ENCODE measurements at places on chromosomes 6 and 20. TPM values are rescaled to one million over a fixed set of nuclear protein-coding genes. Genes with fewer than 3 reads are reported as not detected.

DNA sequence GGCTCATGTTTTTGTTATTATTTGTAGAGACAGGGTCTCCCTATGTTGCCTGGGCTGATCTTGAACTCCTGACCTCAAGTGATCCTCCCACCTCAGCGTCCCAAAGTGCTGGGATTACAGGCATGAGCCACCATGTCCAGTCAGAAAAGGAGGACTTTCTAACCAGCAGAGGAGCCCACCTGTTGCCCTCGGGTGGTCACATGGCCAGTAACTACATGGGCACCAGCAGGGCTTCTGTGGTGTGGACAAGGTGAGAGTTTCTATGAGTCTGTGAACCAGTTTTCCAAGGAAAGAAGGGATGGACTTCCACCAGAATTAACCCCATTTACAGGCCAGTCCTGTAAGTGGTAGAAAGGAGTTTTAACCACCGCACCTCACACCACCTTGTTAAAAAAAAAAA, 125.4 kb downstream of the RIN2 start:
- DNase-seq: no peak

- DNase-seq: no peak
Observed at GRCh38 chr20:51385646-51386530, 156.6 kb downstream of the NFATC2 start.

DNA sequence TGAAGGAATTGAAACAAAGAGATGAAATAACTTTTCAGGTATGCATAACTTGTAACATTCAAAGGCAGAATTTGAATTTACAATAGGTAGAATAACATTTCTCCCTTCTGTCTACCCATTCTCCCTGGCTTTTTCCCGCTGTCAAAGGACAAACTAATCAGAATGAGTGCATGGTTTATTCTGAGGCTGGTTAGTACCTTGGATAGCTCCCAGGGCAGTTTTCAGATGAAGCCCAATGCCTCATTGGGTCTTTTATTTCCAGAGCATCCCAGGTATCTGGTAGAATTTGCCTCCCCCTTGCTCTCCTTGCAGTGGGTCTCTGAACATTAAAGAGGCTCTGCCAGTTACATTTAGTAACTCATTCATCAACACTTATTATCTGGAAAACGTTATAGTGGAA, 665.5 kb downstream of the BCKDHB start:
- no peak for DNase-seq

DNA sequence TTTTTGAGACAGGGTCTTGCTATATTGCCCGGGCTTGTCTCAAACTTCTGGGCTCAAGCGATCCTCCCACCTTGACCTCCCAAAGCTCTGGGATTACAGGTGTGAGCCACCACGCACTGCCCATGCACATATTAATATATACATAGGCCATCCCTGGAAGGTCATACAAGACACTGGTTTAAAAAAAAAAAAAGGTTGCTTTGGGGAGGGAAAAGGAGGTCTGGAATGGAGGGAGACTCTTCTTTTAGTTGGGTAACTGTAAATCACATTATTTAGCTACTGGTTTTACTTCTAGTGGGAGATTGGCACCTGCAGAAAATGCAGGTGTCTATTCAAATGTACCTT, 4.1 kb upstream of the SNAI1 start:
- DNase-seq: no peak

- no peak for DNase-seq
Observed at GRCh38 chr6:111423055-111423633, 59.9 kb downstream of the REV3L start.

GRCh38 chr20:47989957-47990356, 204.7 kb upstream of the SULF2 start:
- no peak for DNase-seq

BPI gene
- not detected for polyA plus RNA-seq

CD2AP gene
- 8.0 TPM for polyA plus RNA-seq

TSHZ2 gene
- 0.94 TPM for polyA plus RNA-seq

RNF114 gene
- polyA plus RNA-seq: 83.6 TPM

Data from psoas muscle (tissue), 8 donors.